ENCODE measurements at places on chromosomes 7 and 10.

- DNase-seq: no peak
Observed at GRCh38 chr10:35426657-35427056, 90.3 kb downstream of the CCNY start.

GRCh38 chr10:131788386-131788785 lies 112.4 kb upstream of the PPP2R2D start:
- DNase-seq: no peak

DNA sequence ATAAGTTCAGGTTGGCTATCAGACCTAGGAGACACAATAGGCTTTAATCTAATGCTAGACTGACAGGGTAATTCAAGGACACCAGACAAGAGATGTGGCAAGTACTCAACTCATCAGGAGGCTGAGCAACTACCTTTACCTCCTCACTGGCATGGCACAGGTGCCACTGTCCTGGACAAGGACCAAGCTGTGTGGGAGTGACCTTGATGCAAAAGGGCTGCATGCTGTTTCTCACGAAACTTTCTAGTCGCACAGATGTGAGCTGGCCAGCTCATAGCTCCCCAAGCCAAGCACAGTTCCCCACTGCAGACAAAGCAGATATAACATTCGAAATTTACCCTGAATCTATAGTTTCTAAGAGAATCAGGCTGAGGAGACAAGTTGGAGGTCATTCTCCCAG lies 207.6 kb upstream of the GHITM start:
- DNase-seq: no peak

- no peak for DNase-seq
Observed at GRCh38 chr10:133140417-133141143, 19.4 kb upstream of the KNDC1 start.

GRCh38 chr7:140049339-140050024 lies 13.3 kb downstream of the PARP12 start:
- no peak for DNase-seq

- no peak for DNase-seq
Observed at GRCh38 chr7:116095396-116095795, 64.8 kb upstream of the TFEC start.

DNA sequence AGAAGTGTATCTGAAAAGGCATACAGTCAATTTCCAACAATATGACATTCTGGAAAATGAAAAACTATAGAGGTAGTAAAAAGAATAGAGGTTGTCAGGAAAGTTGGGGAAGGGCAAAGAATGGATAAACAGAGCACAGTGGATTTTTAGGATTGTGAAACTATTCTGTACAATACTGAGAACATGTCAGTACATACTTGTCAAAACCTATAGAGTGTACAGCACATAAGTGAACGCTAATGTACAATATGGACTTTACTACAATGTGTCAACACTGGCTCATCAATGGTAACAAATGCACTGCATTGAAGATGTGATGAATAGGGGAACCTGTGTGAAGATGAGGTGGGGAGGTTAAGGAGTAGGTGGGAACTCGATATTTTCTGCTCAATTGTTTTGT lies 483.0 kb upstream of the PFKP start:
- no peak for DNase-seq
